ENCODE measurements at places on chromosomes 7 and 10.

- DNase-seq, result no peak
These were observed 131.6 kb upstream of the AHR start for GRCh38 chr7:17166824-17167379.

DNA sequence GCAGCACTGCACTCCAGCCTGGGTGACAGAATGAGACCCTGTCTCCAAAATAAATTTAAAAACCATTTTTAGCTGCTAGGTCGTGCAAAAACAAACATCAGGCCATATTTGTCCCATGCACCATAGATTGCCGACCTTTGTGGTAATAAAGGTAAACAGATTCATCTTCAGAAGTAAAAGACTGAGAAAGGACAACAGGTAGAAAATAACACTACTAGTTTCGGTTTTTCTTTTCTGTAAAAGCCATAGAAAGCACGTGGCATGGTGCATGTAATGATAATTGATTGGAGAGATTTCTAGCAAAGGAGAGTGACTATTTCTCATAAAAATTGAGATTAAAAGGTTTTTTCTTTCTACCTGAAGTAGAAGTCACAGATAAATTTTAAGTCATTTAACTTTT, 93.9 kb downstream of the DNAH11 start:
- DNase-seq, result no peak

DNA sequence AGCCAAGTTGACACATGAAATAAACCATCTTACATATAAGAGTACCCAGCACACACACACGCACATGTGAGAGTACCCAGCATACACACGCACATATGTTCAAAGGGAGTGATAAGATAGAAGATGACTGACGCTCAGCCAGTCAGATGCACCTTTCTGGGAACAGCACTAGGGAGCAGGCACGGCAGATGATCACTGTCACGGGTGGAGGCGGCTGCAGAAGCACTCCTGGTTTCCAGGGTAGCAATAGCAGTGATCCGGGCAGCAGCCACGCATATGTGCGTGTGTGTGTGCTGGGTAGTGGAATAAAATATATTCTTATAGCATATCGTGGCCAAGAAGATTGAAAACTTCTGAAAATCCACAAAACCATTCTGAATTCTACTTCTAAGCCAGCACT, 85.8 kb upstream of the NAMPT start:
- no peak for DNase-seq

GRCh38 chr7:5322621-5323410, 40.1 kb downstream of the SLC29A4 start:
- DNase-seq, result no peak
